ENCODE measurements at places on chromosomes 4 and X. TPM values are rescaled to one million over a fixed set of nuclear protein-coding genes. Genes with fewer than 3 reads are reported as not detected.

FGFBP2 gene
- 0.96 TPM for total RNA-seq

DCAF8L2 gene
- total RNA-seq: not detected

NDNF gene
- 30.4 TPM for total RNA-seq

DNA sequence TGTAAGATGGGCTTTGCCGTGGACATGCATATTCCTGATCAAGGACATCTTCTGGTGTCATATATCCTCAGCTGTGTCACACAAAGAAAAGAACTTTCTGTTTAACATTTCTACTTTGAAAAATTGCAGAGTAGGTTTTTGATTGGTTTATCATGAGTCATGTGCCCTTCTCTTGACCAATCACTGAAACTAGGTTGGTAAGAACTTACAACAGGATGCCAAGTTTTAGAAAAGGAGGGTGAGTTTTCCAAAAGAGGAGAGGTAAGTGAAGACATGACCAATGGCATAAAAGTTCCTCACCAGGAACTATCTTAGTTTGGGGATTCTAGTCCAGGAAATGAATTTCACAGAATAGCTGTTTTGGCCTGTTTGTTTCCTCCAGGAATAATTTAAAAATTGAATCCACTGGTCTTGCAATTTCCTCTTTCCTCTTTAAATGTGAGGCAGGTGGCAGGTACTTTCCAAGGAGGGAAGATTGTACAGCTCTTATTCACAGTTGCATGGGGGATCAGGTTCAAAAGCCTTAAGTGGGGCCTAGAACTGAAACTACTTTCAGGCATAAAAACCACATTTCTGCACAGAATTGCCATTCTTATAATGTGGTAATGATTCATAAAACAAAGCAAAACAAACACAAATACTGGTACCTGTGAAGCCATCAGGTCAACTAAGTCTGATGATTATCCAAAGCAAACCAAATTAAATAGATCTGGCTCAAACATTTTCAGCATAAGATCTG, 1114.5 kb upstream of the LCORL start:
- no peaks in the 10 kb centered on the region for H3K27me3 ChIP-seq
- H3K4me1 ChIP-seq: no peaks in the 10 kb centered on the region
- no peak overlapping the region for H3K27ac ChIP-seq
- no peak overlapping the region for H3K4me3 ChIP-seq

DNA sequence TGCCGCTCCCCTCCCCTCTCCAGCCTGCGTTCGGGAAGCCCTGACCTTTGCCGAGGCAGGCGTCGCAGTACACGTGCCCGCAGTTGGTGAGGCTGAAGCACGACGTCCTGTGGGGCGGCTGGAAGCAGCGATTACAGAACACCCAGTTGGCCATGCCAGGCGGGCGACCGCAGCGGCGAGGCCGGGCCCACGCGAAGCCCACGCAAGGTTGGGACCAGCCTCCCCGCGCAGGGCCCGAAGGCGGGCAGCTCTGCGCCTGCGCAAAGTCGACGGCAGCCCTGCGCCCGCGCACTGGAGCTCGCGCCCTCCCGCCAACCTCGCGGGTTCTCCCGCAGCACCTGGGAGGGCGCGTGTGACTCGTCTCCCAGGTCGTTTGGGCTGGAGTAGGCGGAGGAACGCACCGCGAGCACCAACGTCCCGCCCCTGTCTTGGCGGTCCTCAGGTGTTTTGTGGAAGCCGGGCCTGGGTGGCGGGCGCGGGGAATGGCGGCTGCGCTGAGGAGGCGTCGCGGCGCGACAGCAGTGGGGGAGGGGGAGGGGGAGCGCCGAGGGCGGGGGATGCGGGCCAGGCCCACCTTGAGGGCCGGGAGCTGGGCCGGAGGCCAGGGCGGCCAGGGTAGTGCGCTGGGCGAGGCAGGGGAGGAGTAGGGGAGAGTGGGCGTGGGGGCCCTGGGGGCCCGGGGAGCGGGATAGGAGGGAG, at the start of gene RNF212:
TSS of gene RNF212 (minus strand) at position 254 of the 699 bp plus-strand sequence. CDS start at position 154, 100 bp downstream.
- peak; percentile 32 for DNase-seq
- H3K4me1 ChIP-seq: peaks cover 2% of the 10 kb centered on the region
- H3K27ac ChIP-seq: no peak within 1 kb of the TSS
- H3K36me3 ChIP-seq: no peaks in the 10 kb centered on the region
- no peaks in the 10 kb centered on the region for H3K27me3 ChIP-seq
